ENCODE measurements at places on chromosomes 4 and X.

GRCh38 chr4:52655506-52655905 lies 3.6 kb downstream of the USP46 start:
- no peak for DNase-seq

DNA sequence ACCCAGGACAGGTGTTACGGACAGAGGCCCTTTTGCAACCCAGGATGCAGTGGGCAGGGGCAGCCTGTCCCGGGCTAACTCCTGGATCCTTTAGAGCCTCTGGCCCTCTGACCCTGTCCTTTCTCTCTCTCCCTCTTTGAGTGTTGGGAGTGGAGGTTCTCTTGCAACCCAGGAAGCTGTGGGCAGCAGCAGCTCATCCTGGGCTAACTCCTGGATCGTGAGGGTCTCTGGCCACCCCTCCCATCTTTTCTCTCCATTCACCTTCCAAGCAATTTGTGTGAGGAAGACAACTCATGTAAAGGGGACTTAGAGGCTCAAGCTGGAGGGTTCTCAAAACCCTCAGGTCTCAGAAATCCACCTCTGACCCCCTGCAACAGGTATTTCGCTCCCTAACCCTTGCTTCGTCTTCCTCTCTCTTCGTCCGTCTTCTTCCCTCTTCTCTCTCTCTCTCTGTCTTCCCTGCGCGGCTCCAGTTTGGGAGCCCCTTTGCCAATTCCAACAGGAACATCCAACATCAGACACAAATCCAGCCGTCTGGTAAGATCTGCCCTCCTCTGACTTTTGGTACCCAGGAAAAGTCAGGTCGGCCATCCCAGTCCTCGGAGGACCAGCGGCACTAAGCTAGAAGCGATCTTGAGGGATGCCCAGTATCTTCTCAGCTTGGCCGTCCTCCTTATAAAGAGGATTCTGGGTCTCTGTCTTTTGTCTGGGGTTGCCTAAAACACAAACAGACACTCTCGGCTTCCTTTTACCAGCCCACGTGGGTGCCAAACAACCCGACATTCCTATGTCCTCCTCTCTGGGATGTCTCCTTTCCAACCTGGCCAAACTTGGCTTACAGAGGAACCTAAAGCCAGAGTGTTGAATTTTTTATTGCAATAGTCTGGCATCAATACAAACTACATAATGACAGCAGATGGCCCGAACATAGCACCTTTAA lies 7.9 kb downstream of the ASMTL start:
- no peak for DNase-seq

DNA sequence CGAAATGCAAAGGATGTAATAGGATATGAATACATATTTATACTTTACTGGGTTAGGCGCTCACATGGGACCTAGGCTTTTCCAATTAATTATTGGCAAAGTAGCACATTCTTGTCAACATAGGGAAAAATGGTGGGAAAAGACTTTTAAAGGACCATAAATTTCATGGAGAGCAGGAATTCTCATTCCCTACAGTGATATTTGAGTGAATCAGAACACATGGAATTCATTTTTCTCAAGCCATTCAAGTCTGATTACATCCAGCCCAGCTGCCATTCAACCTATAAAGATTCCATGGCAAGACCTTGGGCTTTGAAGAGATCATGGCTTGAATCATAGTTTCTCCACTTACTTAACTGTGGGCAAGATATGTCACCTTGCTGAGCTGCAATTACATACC lies 150.4 kb downstream of the SOWAHB start:
- DNase-seq: no peak

DNA sequence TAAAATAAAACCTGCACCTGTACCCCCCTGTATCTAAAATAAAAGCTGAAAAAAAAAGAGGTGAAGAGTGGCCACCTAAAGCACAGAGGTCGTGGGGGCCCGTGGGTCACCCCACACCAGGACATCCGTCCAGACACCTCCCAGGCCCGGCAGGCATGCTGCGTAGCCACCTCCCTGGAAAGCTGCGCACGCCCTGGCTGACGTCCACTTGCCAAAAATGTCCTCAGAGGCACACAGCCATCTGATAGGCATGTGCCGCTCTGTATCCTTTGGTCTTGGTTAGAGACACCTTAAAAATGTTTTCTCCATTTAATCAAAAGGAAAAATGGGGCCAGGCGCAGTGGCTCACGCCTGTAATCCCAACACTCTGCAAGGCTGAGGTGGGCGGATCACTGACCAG lies 17.7 kb downstream of the FAM53A start:
- no peak for DNase-seq

- no peak for DNase-seq
Measured at GRCh38 chr4:79588679-79589078, 180.7 kb upstream of the GK2 start.
